Skeletal muscle cell (primary cell): ENCODE measurements at places on chromosomes 16 and 17.

- DNase-seq: no peak
These were observed 394 bp upstream of the PRM3 start for GRCh38 chr16:11273721-11274324.

DNA sequence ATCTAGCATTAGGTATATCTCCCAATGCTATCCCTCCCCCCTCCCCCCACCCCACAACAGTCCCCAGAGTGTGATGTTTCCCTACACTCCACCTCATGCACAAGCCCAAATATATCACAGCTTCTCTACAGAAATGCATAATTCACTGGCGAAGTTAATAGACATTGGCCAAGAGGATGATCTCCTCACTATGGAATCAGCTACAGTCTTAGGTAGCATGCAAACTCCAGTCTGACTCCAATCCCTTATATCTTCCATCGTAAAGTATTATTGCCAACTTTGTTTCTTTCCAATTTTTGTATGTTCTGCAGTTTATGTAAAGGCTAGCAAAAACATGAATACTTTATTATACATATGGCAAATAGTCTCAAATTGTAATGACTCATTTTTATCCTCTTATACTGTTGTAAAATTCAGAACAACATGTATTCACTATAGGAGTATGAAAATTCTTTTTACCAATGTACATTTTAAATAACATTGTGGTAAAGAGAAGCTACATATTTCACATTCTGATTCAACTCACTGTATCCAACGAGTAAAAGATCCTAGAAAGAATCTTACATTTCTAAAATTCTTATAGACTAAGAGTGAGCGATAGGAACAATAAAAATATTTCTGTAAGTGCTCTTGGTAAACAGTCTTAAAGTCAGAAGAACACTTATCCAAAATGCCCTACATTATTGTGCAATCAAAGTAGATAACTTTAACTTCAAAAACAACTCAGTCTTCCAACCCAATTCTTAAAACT is 871 bp downstream of the ABCA8 start:
- DNase-seq: no peak

DNA sequence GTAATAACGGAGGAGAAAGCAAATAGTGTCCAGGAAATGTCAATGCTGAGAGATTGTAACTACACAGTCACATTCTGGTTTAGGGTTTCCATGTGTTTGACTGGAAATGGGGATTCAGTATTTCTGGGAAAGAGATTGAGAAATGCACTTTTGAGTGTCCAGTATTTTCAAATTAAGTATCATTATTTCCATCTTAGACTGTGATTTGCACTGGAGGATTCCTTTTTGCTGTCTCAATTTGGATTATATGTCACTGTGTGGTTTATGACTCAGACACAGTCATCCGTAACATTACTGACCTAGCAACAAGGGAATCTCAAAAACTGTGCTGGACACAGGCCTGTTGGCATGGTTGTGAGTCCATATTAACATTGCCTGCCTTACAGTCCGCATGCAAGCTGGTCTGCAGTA is 681.4 kb downstream of the CDH11 start:
- DNase-seq: peak; percentile 96

DNA sequence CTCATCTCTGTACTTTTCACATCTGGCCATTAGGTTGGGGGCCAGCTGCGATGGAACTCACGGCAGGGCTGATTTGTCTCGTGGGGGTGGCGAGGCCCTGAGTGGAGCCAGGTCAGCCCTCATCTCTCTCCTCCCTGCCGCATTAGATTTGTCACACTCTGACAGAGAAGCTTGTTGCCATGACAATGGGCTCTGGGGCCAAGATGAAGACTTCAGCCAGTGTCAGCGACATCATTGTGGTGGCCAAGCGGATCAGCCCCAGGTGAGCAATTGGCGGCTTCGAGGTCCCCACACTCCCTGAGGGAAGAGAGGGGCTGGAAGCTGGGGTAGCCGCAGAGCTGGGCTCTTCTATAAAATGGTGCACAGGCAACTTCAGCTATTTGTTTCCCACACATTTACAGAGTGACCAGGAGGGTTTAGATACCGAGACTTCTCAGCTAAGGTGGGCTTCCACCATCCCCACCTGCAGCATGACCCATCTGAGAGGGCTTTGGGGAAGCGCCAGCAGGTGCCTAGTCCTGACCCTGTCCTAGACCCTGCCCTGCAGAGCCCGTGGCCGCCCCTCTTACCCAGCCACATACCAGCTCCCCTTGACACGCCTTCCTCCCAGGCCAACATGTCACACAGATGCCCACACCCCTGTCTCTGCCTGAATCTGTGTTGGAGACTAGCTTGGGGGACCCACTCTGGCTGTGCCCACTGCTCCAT is 8.4 kb downstream of the TMEM98 start:
- no peak for DNase-seq

GRCh38 chr16:74501484-74502478 is 80.5 kb upstream of the CLEC18B start:
- DNase-seq: no peak
